ENCODE measurements at places on chromosomes 1 and 21.

DNA sequence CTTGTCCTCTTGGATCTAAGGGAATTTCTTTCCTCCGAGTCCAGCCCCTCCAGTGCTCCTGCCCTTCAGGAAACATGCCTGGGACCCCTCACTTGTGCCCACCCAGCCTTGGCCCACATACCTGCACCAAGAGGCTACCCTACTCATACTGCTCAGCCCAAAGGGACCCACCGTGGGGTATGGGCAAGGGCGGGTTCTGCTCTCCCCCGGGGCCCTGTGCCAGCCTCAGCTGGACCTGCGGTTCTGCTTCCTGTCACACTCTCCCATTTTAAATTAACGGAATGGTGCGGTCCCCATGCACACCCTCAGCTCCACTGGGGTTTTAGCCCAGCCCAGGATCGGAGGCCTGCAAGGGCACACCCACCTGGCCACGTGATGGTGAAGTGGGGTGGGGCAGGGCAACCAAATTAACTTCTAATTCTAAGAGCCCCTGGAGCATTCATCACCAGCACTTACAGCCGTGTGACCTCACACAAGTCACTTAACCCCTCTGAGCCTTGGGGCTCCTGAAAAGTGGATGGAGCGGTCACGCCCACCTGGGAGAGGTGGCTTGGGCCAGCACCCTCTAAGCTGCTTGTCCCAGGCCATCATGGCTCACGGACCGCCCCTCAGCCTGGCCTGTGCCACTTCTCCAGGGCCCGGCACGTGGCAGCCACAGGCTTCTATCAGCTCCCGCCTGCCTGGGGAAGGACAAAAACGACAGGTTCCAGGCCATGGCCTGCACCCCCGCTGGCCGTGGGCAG, 28.3 kb downstream of the TP73 start:
- no peak for DNase-seq

DNA sequence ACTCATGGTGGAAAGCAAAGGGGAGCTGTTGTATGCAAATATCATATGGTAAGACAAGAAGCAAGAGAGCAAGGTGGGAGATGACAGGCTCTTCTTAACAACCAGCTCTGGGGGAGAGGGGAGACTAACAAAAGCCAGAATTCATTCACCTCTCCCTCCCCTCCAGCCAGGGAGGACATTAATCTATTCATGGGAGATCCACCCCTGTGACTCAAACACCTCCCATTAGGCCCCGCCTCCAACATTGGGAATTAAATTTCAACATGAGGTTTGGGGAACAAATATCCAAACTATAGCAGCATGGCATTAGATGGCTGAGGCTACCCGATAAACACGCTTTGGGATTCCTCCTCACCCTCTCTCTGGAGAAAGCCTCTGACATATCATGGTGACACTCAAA, 210.6 kb downstream of the RHOU start:
- DNase-seq = no peak

DNA sequence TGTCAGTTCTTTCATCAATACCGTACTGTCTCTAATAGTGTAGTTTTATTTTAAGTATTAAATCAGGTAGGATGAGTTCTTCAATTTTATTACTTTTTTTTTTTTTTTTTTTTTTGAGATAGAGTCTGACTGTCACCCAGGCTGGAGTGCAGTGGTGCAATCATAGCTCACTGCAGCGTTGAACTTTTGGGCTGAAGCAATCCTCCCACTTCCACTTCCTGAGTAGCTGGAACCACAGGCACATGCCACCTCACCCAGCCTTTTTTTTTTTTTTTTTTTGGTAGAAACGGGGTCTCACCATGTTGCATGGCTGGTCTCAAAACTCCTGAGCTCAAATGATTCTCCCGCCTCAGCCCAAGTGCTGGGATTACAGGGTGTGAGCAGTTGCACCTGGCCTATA, 44.3 kb downstream of the INAVA start:
- DNase-seq = no peak

GRCh38 chr1:151371370-151372057, 991 bp downstream of the SELENBP1 start:
- no peak for DNase-seq

GRCh38 chr1:164718821-164719220, 159.8 kb downstream of the PBX1 start:
- DNase-seq = no peak

DNA sequence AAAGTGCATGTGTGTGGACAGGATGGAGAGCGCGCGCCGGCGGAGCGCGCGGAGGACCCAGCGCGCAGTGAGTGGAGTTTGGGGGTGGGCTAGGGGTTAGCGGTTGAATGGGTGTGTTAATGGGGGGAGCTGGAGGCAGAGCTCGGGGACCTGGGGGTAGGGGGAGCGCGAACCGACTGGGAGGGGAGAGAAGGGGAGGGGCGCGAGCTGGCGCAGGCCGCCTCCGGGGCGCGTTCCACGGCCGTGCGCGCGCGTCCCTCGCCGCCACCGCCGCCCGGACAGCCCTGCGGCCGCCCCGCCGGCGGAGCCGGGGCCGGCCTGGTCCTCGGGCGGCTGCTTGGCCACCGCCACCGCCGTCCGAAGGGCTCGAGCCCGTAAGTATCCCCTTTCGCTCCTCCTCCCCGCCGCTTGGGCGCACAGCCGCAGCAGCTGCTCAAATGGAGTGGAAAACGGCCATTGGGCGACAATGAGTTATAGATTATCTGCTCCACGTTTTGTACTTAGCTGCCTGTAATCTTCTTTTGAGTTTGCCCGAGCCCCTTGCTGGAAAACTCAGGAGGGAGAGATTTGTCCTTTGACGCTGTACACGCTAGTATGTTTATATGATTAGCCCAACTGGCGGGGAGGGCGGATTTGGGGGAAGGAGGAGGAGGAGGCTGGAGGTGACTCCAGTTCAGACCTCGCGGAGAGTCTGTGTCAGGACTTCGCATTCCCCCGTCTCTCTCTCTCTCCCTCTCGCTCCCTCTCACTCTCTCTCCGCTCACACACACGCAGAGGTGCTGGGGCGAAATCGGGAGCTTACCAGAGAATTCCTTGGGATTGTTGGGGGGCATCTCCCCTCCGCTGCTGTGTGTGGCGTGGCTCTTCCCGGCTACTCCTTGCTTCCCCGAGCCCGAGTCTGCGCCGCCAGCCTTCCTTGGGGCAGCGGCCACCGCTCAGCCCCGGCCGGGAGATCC, at the start of gene ADGRL2:
Gene ADGRL2 (plus strand): TSS at position 240 of the 956 bp plus-strand sequence. CDS start 36,051 bp downstream, outside the sequence.
- peak; percentile 33 for DNase-seq

- no peak for DNase-seq
Observed at GRCh38 chr1:162570718-162571117, 9.2 kb downstream of the UAP1 start.

DNA sequence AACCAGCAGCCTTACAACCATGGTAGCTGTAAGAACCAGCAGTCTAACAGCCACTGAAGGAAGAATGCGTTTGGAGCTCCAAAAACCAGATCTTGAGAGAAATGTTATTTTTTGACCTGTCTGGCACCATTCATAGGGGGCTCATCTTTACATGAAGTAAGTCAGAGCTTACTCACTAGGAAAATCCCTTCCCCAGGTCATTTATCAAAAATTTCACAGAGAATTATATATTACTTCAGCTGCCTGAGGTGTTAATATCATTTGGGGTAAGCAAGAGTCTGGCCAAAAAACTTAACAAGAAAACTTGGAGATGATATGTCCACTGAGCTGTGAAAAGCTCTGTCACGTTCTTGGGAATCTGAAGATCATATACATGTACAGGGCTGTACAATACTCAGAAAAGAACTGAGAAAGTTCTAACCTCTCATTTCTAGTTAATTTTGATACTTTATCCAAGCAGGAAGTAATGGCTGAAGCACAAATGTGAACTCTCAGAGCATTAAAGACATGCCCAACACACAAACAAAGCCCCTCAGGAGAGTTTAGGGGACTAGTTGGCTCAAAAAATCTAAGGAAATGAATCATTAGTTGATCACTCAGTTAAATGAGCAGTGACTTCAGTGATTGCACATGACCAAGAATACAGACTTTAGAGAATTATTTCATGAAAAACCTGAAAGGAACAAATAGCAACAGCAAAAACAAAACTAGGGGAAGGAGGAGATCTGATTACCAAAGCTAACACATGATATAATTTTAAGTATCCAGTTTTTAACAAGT, 681.1 kb downstream of the LTN1 start:
- no peak for DNase-seq

- DNase-seq = peak; percentile 53
Observed at GRCh38 chr21:36769051-36769839, 70.3 kb downstream of the SIM2 start.

- DNase-seq = no peak
Observed at GRCh38 chr1:29515170-29515955, 279.0 kb downstream of the PTPRU start.

GRCh38 chr21:30206551-30207251, 9.2 kb downstream of the CLDN8 start:
- no peak for DNase-seq

- no peak for DNase-seq
Observed at GRCh38 chr1:145997718-145998023, 1.3 kb upstream of the TXNIP start.

All from cerebellum (tissue), 4 donors.